ENCODE measurements at places on chromosomes 5 and 9. TPM values are rescaled to one million over a fixed set of nuclear protein-coding genes. Genes with fewer than 3 reads are reported as not detected.

FCN1 gene
- not detected for total RNA-seq

PCSK5 gene
- total RNA-seq, result 3.1 TPM

PKD2L2 gene
- 0.30 TPM for total RNA-seq

AGPAT2 gene
- total RNA-seq, result 9.0 TPM

RASGEF1C gene
- total RNA-seq, result not detected

PCDHGA12 gene
- total RNA-seq, result 0.09 TPM

DNA sequence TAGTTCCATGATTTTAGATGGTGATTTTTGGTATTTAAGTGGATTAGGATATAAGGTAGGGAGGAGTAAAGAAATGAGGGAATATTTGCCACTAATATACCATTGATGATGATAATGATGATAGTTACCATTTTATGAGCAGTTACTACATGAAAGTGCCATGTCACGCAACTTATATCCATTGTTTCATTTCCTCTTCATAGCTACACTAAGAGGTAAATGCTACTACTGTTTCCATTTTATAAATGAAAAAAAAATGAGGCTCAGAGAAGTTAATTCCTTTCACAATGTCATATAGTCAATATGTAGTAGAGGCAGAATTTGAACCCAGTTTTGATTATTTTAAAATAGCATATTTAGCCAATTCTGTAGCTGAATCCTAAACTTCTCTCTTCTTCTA, 112.2 kb upstream of the ADRA1B start:
- DNase-seq, result no peak
- no peak overlapping the region for H3K27ac ChIP-seq
- no peaks in the 10 kb centered on the region for H3K36me3 ChIP-seq
- no peak overlapping the region for H3K4me3 ChIP-seq

- DNase-seq, result no peak
- H3K27me3 ChIP-seq, result peaks cover under 1% of the 10 kb centered on the region
- no peaks in the 10 kb centered on the region for H3K4me1 ChIP-seq
- H3K4me3 ChIP-seq, result no peak overlapping the region
These were observed 144.6 kb upstream of the SGCD start for GRCh38 chr5:156182174-156182967.

GRCh38 chr5:16518606-16519005, 53.0 kb upstream of the ZNF622 start:
- H3K27me3 ChIP-seq, result no peaks in the 10 kb centered on the region
- H3K27ac ChIP-seq, result no peak overlapping the region
- no peak overlapping the region for H3K4me3 ChIP-seq

DNA sequence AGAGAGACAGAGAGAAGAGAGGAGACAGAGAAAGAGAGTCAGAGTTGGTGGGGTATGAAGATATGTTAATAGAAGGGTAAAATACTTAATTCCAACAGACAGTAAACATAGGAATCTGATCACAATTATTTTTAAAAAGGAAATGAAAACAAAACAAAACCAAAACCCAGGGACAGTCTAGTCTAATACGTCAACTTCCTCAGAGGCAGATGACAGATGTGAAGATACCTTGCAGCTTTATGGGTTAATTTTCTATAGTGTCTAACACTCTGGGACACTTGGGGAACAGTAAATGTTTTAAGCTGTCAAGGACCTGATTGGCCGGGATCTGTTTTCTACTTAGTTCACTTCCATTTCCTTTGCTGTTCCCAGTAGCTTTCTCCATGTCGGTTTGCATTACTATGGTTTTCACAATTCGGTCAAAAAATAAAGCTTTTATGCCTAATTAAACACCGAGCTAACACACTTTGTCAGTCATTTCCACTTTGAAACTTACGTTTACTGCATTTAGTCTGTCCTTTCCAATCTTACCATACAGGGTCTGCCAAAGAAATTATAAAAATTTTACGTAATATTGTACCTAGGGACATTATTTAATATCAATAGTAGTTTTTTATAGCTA, 216.5 kb downstream of the MCTP1 start:
- H3K27ac ChIP-seq, result no peak overlapping the region
- H3K27me3 ChIP-seq, result no peaks in the 10 kb centered on the region
- no peaks in the 10 kb centered on the region for H3K36me3 ChIP-seq
- peaks cover 5% of the 10 kb centered on the region for H3K4me1 ChIP-seq

GRCh38 chr5:92944337-92944736, 636.7 kb downstream of the NR2F1-AS1 start:
- H3K4me3 ChIP-seq, result no peak overlapping the region
- H3K4me1 ChIP-seq, result no peaks in the 10 kb centered on the region
- no peak for DNase-seq
- H3K27ac ChIP-seq, result no peak overlapping the region

GRCh38 chr5:143585970-143586369, 182.5 kb upstream of the NR3C1 start:
- H3K27me3 ChIP-seq, result no peaks in the 10 kb centered on the region
- no peak for DNase-seq
- peak overlapping the region; percentile 53 for H3K27ac ChIP-seq

GRCh38 chr5:44150075-44150723, 239.0 kb downstream of the FGF10 start:
- no peak overlapping the region for H3K27ac ChIP-seq
- no peaks in the 10 kb centered on the region for H3K36me3 ChIP-seq
- H3K27me3 ChIP-seq, result no peaks in the 10 kb centered on the region
- DNase-seq, result no peak
- no peak overlapping the region for H3K4me3 ChIP-seq

GRCh38 chr9:110048976-110049698, 158.8 kb downstream of the C9orf152 start:
- H3K27ac ChIP-seq, result peak overlapping the region; percentile 51
- DNase-seq, result peak; percentile 44
- peaks cover 10% of the 10 kb centered on the region for H3K27me3 ChIP-seq
- H3K36me3 ChIP-seq, result peaks cover 12% of the 10 kb centered on the region

DNA sequence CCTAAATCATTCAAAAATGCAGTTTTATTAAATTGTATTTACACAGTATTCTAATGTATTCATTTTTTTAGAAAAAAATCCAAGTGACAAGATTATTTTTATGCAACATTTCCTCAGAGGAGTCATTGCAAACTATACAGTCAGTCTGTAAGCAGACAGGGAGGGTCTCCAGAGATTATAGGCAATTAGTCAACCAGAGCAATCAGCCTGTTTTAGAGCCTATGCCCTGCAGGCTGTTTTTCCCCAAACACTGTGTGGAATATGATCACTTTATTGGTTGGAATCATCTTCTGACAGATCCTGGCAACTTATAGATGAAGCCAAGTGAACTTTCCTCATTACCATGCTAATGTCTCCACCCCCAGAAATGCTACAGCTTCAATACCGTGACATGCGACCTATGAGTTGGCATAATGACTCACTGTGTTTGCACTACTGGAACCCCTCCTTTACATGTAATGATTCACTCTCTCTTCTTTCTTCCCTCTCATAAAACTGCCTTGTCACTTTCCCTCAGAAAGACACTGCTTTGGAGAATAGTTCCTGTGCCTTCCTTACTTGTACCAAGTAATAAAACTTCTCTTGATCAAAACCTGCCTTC, 577.7 kb upstream of the FTMT start:
- DNase-seq, result no peak
- H3K4me1 ChIP-seq, result no peaks in the 10 kb centered on the region
- no peak overlapping the region for H3K4me3 ChIP-seq

All from activated CD4-positive, alpha-beta T cell treated with anti-CD3 and anti-CD28 coated beads for 36 hours (primary cell).